Glomerular endothelial cell (primary cell): ENCODE measurements at places on chromosomes 6 and 20. TPM values are rescaled to one million over a fixed set of nuclear protein-coding genes. Genes with fewer than 3 reads are reported as not detected.

Gene MUCL3
- total RNA-seq = not detected in 2 replicates

Gene RBCK1
- total RNA-seq = 118 and 144 TPM in 2 replicates

Gene SSTR4
- total RNA-seq = not detected in 2 replicates

Gene SERPINB6
- total RNA-seq = 202 and 219 TPM in 2 replicates

Gene OXT
- total RNA-seq = not detected in 2 replicates

Gene METTL24
- 0.82 TPM in 1 of 2 replicates, not detected in the other for total RNA-seq

Gene OR2H1
- not detected in 2 replicates for total RNA-seq

Gene GMPR
- 26.6 and 28.8 TPM in 2 replicates for total RNA-seq

Gene KHDC1L
- not detected in 2 replicates for total RNA-seq

Gene SCRT2
- total RNA-seq = not detected in 2 replicates

Gene UNC5CL
- 0.10 TPM in 1 of 2 replicates, not detected in the other for total RNA-seq

Gene BMP2
- 17.7 and 26.9 TPM in 2 replicates for total RNA-seq

Gene CD83
- 3.2 and 3.9 TPM in 2 replicates for total RNA-seq

Gene C20orf144
- total RNA-seq = not detected in 2 replicates

Gene PRR18
- total RNA-seq = not detected in 2 replicates

Gene NMBR
- not detected in 2 replicates for total RNA-seq

Gene TSBP1
- total RNA-seq = not detected in 2 replicates
